ENCODE measurements at places on chromosomes 7 and 10. TPM values are rescaled to one million over a fixed set of nuclear protein-coding genes. Genes with fewer than 3 reads are reported as not detected.

The PILRA gene
- total RNA-seq: 14.6 TPM

The VPS37D gene
- 4.5 TPM for total RNA-seq

The METTL27 gene
- total RNA-seq: 6.2 TPM

The ACTL6B gene
- total RNA-seq: not detected

The NACAD gene
- total RNA-seq: 12.0 TPM

- peak; percentile 81 for DNase-seq
Measured at GRCh38 chr10:71835671-71836595, 15.1 kb downstream of the PSAP start.

DNA sequence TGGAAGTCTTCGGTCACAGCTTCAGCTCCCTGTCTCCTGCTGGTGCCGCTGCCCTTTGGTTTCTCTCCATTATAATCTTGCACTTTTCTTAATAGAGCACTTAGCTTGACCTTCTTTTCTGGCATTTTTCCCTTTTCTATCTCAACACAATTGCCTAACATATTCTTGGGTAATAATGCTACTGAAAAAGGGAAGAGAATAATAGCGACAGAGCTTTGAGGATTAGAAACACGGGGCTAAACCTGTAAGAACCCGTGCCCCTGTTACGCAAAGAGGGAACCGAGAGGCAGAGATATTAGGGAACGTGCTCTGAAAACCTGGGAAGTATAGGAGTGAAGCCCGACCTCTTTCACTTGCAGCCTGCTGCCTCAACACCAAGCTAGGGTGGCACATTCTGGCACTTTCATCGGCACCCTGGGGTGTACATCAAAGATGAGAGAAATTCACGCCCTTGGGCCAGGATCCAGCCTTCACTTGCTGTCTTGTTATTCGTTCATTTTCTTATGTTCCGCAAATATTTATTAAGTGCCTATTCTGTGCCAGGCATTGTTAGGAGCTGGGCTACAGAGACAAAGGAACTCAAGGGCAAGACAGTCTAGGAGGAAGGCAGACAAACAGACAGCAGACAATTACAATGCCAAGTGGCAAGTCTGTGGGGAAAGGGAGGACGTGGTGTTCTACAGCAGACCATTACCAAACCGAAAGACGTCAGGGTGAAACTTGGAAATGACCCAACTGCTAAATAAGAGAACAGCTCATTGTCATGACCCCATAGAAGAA is 33.0 kb upstream of the GALNTL5 start:
- DNase-seq: no peak

- DNase-seq: no peak
Measured at GRCh38 chr10:56698506-56698905, 337.4 kb upstream of the ZWINT start.

- DNase-seq: no peak
Measured at GRCh38 chr10:28120043-28120749, 121.3 kb upstream of the ODAD2 start.

GRCh38 chr10:102473445-102474331 is 22.3 kb upstream of the C10orf95 start:
- DNase-seq: no peak

DNA sequence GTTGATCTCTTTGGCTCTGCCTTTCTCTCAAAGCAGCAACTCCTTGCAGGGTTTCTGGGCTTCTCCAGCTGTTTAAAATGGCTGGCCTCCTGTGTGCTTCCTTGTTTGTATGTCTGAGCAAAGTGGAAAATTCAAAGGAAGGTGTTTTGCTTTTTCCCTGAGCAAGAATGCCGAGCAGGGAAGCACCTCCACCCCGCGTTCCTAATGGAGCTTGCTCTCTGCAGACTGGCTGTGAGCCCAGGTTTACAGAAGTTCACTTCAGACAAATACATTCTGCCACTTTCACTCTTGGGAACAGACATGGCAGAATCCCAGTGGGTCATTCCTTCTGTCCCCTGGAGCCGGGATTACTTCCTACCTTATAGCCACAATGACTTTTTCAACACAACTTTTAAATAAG is 181.8 kb upstream of the AGK start:
- DNase-seq: no peak

GRCh38 chr10:51029172-51029641 is 45.1 kb upstream of the PRKG1 start:
- no peak for DNase-seq

DNA sequence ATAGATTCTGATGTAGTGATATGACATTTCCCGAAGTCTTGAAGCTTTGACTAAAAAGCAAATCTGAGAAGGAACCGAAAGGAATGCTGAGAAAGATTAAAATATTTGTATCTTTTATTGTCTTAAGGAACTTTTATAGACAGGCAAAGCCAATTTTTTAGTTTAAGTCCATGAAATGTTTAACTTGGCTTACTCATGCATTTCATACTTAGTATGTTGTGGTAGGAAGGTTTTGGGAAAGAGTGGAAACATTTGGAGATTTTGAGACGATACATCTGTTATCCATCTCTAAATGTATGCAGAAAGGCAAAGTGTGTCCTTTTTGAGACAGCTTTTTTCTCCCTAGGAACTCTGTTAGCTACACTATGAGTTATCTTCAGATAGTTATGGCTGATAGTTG is 10.1 kb downstream of the TBC1D12 start:
- no peak for DNase-seq

DNA sequence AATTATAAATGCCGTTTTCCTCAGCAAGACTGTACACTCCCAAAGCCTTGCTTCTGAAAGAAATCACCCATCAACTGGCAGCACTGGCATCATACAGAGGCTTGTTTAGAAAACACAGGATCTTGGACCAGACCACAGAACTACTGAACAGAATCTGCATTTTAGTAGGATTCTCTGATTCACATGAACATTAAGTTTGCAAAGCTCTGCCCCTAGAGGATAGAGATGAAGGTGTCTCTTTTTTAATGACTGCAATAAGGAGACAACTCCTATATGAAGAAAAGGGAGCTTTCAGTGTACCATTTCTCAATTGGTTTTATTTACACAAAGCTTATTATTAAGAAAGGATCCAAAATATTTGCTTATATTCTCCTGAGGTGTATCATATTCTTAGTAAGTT is 172.7 kb downstream of the AGMO start:
- DNase-seq: no peak

- no peak for DNase-seq
Measured at GRCh38 chr10:109913306-109913892, 9.9 kb downstream of the XPNPEP1 start.

Data from sciatic nerve (tissue), 2 donors.